ENCODE measurements at places on chromosomes 3 and 15.

GRCh38 chr15:89908226-89908625 lies 4.5 kb downstream of the ARPIN start:
- DNase-seq = no peak

DNA sequence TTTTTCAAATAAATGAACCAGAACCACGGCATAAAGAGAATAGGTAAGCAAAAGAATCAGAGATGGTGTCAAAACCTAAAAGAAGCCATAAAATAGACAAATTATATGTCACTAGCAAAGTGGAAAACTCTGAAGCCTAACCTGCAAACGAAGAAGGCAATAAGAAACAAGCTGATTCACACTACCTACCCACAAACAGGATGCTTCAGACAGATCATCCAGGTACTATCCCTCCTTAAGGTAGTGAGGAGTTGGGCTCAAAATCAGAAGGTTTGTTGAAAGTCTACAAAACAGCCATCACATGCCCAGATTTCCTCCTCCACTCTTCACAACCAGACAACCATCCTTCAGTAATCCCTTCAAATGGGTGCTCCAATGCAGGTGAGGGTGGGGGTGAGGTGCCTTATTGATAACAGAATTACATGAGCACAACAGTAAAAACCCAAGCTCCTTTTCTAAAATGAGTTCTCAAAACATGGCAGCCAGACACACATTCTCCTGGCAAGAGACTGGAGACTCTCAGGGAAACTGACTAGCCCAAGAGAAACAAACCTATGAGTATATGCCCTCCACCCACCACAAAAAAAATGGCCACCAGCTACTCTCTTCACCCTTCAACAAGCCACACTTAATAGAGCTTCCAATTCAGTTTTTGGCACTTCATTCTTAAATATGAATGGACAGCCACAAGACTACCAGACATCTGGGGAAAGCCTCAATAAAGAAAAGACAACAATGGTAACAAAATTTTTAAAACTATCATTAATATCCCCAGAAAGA lies 6.4 kb downstream of the KPNA1 start:
- no peak for DNase-seq

- peak; percentile 7 for DNase-seq
Observed at GRCh38 chr3:44721231-44722102, 8.0 kb upstream of the ZNF501 start.

DNA sequence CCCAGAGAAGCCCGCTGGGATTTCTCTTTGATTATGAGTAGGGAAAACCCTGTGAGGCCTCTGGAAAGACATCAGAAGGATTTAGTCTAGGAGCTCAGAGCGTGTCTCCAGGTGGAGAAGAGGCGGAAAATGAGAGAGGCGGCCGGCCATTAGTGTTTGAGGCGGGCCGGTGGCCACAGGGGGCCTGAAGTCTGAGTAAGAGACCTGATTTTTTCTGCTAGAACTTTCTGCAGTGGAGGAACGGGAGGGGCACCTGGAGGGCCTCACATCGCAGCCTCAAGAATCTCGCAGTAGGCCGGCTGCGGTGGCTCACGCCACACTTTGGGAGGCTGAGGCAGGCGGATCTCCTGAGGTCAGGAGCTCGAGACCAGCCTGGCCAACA lies 28.5 kb downstream of the KLHDC8B start:
- DNase-seq = no peak

- peak; percentile 91 for DNase-seq
Observed at GRCh38 chr3:166444336-166444735, 607.1 kb upstream of the BCHE start.

- no peak for DNase-seq
Observed at GRCh38 chr3:46670000-46670890, 23.2 kb downstream of the ALS2CL start.

GRCh38 chr3:134291319-134292254 lies 40.9 kb upstream of the RYK start:
- DNase-seq = peak; percentile 97

GRCh38 chr15:100780208-100780800 lies 99.3 kb upstream of the ALDH1A3 start:
- DNase-seq = no peak

- no peak for DNase-seq
Observed at GRCh38 chr15:37767841-37768455, 166.5 kb upstream of the TMCO5A start.

DNA sequence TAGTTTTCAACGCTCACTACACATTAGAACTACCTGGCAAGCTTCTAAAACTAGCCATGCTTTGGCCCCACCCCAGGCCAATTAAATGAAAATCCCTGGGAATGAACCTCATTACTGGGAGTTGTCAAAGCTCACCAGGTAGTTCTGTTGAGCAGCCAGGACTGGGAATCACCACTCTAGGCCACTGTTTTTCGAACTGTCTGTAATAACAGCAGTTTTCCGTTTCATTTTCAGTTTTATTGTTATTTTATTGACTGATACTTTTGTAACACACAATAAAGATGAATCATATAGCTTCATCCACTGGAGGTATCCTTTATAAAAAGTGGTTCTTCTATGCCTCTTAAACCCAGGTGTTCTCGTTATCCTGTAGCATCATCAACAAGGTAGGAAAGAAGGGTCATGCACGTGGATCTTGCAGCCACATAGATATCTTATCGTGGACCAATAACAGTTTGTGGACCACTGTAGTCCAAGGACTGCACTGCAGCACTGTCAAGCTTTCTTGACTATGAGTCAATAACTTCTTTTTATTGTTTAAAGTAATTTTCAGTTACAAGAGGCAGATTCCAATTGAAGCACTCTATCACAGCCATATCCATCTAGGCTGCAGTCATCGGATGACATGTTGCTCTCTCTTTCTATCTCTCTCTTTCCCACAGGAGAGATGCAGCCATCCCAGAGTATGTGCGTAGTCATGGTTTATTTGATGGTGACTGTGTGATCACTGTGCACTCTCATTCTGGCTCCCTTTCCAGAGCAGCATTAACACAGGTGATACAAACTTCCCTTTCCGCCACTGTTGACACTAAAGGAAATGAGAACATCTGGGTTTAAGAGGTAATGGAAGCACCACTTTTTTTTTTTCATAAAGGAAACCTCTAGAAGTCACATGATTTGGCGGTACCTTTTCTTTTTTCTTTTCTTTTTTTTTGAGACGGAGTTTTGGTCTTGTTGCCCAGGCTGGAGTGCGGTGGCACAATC lies 39.0 kb upstream of the BLM start:
- DNase-seq = no peak

DNA sequence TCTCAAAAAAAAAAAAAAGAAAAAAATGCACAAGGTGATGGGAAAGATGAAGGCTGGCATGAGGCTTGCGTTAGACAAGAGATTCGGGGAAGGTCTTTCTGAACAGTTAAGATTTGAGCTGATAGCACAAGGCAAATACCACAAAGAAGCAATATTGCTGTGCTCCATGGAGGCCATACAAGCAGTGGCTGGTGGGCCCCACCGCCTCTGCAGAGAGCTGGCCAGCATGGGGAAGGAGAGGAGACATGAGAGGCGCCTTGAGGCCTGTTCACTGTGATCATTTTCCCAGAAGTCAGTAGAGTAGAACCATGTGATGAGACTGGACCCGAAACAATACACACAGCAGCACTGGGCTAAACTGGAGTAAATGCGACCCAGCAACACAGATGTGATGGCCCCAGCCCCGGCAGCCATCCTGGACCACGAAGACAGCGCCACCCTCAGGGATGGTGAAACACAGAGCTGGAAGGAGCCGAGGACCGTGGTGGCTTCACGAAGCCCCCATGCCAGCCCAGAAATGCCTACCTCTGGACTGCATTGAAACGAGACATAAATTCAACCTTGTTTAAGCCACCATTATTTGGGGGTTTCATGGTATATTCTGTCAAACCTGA lies 5.5 kb downstream of the XXYLT1 start:
- DNase-seq = no peak

- DNase-seq = peak; percentile 29
Observed at GRCh38 chr15:37900326-37901221, 33.9 kb upstream of the TMCO5A start.

- DNase-seq = peak; percentile 57
Observed at GRCh38 chr3:10867384-10867783, 51.4 kb downstream of the SLC6A11 start.

DNA sequence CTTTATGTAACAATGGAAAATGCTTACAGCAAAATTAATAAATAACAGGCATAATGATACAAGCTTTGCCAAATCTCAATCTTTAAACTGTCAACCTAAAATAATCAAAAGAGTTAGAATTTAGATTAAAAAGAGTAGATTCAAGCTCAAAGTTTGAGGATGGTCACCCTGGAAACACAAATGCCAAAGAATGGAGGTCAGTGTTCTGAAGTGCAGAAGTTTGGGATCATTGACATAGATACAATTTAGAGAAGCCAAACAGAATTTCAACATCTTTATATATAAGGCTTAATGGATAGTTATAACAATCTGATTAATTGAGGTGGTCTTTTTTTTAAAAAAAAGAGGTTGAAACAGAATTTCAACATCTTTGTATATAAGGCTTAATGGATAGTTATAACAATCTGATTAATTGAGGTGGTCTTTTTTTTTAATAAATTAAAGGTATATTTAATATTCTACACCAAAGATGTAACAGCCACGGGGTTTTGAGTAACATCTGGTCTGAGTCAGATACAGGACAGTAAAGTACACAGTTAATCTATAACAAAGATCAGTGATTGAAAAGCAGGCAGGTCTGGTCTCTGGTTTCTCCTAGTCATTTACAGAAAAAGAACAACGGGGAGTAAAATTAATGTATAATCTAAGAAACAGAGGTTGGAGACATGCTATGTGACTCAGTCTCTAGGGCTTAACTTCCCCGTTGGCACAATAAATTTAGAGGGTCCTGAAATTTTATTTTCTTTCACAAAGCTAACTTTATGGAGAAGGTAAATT lies 490.7 kb downstream of the GBE1 start:
- DNase-seq = no peak

DNA sequence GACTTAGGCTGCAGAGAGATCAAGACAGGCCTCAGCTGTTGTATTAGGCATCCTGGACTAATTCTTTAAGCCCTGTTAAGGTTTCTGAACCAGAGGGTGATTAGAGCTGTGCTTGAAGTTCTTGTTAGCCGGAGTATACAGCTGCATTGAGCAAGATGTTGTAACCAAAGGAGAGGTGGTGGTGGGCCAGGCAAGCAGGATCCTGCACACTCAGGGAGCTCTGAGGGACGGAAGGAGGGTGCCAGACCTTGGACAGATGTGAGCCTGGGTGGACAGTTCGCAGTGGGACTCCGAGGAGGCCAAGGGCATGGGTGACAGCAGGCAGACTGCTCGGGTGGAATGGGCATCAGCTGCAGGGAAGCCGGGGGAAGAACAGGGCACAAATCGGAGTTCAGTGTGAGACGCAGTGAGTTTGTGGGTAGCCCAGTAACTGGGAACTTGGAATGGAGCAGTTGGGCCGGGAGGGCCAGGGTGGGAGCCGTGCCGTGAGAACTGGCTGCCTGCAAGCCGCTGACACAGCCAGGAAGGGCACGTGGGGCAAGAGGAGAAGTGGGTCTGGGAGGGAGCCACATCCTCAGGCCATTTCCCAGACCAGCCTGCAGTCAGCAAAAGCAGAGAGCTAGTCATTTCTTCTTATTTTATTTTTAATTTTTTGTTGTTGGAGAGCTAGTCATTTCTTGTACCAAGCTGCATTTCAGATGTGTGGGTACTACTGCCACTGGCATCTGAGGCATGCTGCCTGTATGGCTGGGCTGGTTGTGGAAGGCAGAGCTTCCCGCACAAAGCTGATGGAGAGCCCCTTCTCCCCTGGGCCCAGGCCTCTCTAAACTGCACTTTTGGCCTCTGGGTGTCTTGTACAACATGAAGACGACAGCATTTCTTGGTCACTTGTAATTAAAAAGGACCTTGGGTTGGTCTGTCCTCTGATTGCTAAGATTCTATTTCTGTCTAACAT lies 61.0 kb downstream of the PGPEP1L start:
- DNase-seq = no peak

GRCh38 chr3:165835431-165835830 lies 1.8 kb downstream of the BCHE start:
- DNase-seq = no peak

DNA sequence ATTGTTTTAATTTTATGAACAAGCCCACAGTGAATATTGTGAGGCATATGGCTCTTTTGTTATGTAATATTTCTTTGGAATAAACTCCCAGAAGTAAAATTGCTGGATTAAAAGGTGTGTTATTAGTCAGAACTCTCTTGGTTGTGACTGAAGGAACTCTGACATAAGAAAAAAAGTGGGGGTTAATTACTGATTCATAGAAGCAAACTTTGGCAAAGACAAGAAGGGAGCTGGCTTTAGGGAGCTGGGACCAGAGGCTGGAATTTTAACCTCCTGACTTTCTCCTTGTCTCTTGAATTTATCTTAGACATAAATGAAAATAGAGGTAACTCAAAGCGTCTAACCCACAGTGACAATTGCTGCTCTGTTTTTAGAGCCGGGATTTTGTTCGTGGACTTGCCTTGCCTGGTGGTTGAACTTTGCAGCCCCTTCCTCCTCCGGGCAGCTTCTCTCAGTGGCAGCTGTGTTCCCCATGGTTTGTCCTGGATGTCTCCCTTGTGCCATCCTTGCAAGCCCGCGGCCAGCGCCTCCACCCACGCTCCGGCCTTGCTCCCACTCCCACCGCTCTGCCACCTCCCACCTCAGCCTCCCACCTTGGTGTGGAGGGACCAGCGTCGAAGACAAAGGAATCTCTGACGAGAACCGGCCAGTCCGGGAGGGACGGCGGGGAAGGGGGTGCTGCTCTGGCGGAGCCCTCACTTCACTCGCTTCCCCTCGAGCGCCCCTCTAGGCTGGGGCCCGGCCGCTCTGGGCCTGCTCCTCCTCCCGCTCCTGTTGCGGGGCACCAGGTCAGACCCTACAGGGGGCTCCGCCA lies 28.0 kb downstream of the ARHGAP31 start:
- DNase-seq = peak; percentile 42

- no peak for DNase-seq
Observed at GRCh38 chr3:33231756-33232465, 13.3 kb upstream of the SUSD5 start.

- no peak for DNase-seq
Observed at GRCh38 chr3:188633206-188633605, 479.2 kb downstream of the LPP start.

GRCh38 chr15:34708422-34708821 lies 46.4 kb downstream of the GJD2 start:
- DNase-seq = peak; percentile 61

- peak; percentile 36 for DNase-seq
Observed at GRCh38 chr3:183698756-183699155, 1.2 kb downstream of the YEATS2 start.

- no peak for DNase-seq
Observed at GRCh38 chr3:43883729-43884396, 193.1 kb downstream of the ABHD5 start.

GRCh38 chr15:80747317-80748053 lies 31.7 kb upstream of the CEMIP start:
- DNase-seq = no peak

- no peak for DNase-seq
Observed at GRCh38 chr3:195081242-195081963, 189.6 kb downstream of the XXYLT1 start.

GRCh38 chr3:144109944-144110343 lies 138.3 kb downstream of the DIPK2A start:
- DNase-seq = no peak

All from MCF 10A (cell line).